Activated T-cell treated with anti-CD3 and anti-CD28 coated beads, Interleukin-2, amount 50 U/mL, for 72 hours (primary cell): ENCODE measurements at places on chromosomes 12 and 14. TPM values are rescaled to one million over a fixed set of nuclear protein-coding genes. Genes with fewer than 3 reads are reported as not detected.

DNA sequence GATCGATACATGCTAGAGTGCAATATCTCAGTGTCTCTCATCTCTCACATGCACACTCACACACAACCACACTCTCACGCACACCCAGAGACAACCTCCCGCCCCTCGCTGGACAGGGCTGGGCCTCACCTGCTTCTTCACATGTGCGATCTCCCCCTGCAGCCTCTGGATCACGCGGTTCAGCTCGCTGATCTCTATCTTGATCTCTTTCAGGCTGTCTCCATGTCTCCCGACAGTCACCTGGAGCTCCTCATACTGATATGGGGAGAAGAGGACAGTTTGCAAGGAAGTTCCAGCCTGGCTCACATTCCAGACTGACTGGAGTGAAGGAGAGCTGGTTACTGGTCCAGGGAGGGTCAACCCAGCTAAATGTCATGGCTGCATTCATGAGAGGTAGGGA is 4.4 kb downstream of the KRT2 start:
- H3K27ac ChIP-seq, result no peak overlapping the region
- DNase-seq, result no peak
- peaks cover 39% of the 10 kb centered on the region for H3K4me1 ChIP-seq
- no peak overlapping the region for H3K4me3 ChIP-seq
- no peaks in the 10 kb centered on the region for H3K36me3 ChIP-seq
- no peaks in the 10 kb centered on the region for H3K27me3 ChIP-seq

GRCh38 chr12:31804185-31804504 is 75.3 kb upstream of the AMN1 start:
- H3K4me1 ChIP-seq, result peaks cover 48% of the 10 kb centered on the region
- H3K27ac ChIP-seq, result no peak overlapping the region

GRCh38 chr14:103382376-103382775 is 2.8 kb upstream of the MARK3 start:
- H3K27ac ChIP-seq, result no peak overlapping the region
- H3K36me3 ChIP-seq, result peaks cover 1% of the 10 kb centered on the region
- peaks cover 28% of the 10 kb centered on the region for H3K4me1 ChIP-seq

- no peak for DNase-seq
- no peak overlapping the region for H3K27ac ChIP-seq
- H3K4me3 ChIP-seq, result no peak overlapping the region
- H3K27me3 ChIP-seq, result peaks cover 7% of the 10 kb centered on the region
Observed at GRCh38 chr14:32564596-32564995, 235.5 kb downstream of the AKAP6 start.

- H3K4me3 ChIP-seq, result no peak overlapping the region
- no peaks in the 10 kb centered on the region for H3K27me3 ChIP-seq
Observed at GRCh38 chr12:103442182-103442555, 53.6 kb downstream of the C12orf42 start.

DNA sequence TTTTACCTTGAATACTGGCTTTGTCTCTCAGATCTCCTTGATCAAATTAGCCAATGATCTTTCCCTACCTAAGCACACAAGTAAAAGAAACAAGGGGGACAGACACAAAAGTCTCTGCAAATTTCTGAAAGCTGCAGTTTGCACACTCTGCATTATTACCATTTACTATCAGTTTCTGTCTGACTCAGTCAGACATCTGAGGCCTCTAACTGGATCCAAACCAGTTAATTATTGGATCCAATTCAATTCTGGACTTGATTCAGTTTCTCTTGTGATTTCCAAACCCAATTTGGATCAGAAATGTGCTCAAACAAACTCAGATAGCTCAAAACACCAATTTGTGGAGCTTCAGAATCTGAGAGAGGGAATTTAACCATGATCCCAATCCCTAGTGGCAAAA is 16.6 kb downstream of the SSTR1 start:
- H3K36me3 ChIP-seq, result no peaks in the 10 kb centered on the region
- no peak overlapping the region for H3K4me3 ChIP-seq
- DNase-seq, result no peak
- H3K4me1 ChIP-seq, result no peaks in the 10 kb centered on the region

GRCh38 chr14:39665075-39665475 is 232.8 kb upstream of the FBXO33 start:
- no peak overlapping the region for H3K27ac ChIP-seq
- H3K4me3 ChIP-seq, result no peak overlapping the region

DNA sequence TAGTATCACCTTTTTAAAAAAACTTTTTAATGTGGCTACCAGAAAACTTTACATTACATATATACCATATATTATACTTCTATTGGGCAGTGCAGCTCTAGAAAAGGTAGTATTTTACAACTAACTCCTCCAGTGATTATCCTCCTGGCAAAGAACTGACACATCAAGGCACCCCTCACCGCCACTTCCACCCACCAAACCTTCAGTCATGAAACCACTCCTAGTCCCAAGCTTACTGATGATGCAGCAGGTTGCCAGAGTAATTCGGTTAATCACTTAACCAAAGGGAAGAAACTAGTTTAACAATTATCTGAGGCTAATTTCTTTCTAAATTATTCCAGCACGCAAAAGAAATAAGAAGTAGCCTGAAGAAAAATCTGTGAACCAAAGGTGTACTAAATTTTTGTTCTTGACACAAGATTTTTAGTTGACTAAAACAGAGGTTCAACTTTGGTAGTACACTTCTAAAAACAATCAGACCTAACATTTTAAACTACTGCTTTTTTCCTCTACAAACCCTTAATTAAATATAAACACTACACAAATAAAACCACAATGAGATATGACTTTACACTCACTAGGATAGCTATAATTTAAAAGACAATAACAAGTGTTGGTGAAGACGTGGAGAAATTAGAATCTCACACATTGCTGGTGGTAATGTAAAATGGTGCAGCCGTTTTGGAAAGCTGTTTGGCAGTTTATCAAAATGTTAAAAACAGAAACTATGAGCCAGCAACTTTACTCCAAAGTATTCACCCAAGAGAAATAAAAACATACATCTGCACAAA is 16.7 kb downstream of the SPPL3 start:
- no peak overlapping the region for H3K27ac ChIP-seq
- DNase-seq, result no peak
- H3K36me3 ChIP-seq, result peaks cover 2% of the 10 kb centered on the region

- H3K4me1 ChIP-seq, result no peaks in the 10 kb centered on the region
- DNase-seq, result no peak
- H3K36me3 ChIP-seq, result no peaks in the 10 kb centered on the region
Observed at GRCh38 chr12:132386926-132387497, 57.6 kb upstream of the GALNT9 start.

DNA sequence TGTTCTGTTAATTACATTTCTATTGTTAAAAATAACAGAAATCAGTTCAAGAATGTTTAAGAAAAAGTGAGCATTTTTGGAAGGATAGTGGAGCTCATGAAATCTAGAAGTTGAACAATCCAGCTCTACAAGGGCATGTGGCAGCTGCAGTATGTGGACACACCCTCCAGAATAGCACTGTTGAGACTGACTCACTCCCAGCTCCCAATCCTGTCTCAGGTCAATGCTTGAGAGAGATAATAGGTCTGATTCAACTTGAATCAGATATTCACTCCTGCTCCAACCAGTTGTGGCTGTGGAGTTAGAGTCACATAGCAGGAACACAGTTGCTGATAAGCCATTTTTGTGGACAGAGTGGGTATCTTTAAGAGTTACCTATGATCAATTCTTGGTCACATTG is 113.0 kb upstream of the NTF3 start:
- H3K27ac ChIP-seq, result no peak overlapping the region
- no peaks in the 10 kb centered on the region for H3K27me3 ChIP-seq
- no peak for DNase-seq
- H3K4me3 ChIP-seq, result no peak overlapping the region
- H3K36me3 ChIP-seq, result no peaks in the 10 kb centered on the region

DNA sequence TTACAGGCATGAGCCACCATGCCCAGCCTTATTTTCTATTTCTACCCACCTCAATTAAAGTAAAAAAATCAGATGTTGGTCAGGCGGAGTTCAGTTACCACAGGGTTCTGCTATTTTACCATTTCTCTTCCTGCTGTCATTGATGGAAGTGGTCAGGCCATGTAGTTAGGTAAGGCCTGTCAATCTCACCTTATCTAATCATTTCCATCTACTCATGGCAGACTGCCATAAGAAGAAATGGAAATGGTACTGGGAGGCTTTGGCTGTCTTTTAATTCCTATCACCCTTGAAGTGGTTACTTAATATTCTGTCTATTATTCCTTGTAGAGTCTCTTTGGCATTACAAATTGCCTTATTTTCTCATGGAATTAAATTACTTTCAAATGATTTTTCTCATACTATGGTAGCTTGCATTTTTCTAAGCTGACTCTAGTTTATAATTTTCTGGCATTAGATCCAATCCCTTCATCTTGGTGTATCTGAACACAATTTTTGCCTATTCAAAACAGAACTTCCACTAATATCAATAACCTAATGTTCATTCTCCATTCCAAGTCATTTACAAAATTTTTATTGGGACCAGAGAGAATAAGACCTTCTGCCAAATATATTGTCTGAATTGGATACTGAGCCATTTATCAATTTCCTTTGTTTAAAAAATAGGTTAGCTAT is 198.7 kb downstream of the DACT1 start:
- peaks cover 8% of the 10 kb centered on the region for H3K27me3 ChIP-seq
- H3K27ac ChIP-seq, result no peak overlapping the region
- no peak overlapping the region for H3K4me3 ChIP-seq
- no peaks in the 10 kb centered on the region for H3K4me1 ChIP-seq
- DNase-seq, result no peak
- H3K36me3 ChIP-seq, result no peaks in the 10 kb centered on the region

- no peaks in the 10 kb centered on the region for H3K4me1 ChIP-seq
- no peak overlapping the region for H3K27ac ChIP-seq
- peaks cover 19% of the 10 kb centered on the region for H3K27me3 ChIP-seq
- DNase-seq, result no peak
- no peak overlapping the region for H3K4me3 ChIP-seq
Observed at GRCh38 chr14:88895116-88895515, 70.7 kb downstream of the TTC8 start.

Gene A2M
- 0.60 TPM for total RNA-seq

Gene FIGNL2
- 0.86 TPM for total RNA-seq

Gene P2RX2
- not detected for total RNA-seq

Gene KCNC2
- not detected for total RNA-seq

Gene JAG2
- total RNA-seq, result 3.1 TPM

Gene VRK1
- total RNA-seq, result 66.5 TPM

Gene BDKRB1
- total RNA-seq, result not detected

Gene VDR
- total RNA-seq, result 224 TPM
